ENCODE measurements at places on chromosomes 4 and X.

DNA sequence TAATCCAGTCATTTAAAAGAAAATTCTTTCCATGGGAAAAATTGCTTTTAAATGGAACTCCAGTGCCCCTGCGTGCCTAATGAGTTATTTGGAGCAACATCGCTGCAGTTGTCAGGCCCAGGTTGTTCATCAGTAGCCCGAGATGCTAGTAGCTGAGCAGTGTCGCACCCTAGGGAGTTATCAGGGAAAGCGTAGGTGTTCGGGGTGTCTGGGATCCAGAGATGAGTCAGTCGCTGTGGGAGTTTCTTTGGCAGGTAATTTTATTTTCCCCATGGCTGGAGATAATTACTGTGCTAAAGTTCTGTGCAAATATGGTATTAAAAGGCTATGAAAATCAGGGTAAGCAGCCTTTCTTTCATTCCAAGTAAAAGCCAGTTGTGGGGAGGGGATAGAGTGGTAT is 49.4 kb downstream of the ANXA3 start:
- no peak for DNase-seq

DNA sequence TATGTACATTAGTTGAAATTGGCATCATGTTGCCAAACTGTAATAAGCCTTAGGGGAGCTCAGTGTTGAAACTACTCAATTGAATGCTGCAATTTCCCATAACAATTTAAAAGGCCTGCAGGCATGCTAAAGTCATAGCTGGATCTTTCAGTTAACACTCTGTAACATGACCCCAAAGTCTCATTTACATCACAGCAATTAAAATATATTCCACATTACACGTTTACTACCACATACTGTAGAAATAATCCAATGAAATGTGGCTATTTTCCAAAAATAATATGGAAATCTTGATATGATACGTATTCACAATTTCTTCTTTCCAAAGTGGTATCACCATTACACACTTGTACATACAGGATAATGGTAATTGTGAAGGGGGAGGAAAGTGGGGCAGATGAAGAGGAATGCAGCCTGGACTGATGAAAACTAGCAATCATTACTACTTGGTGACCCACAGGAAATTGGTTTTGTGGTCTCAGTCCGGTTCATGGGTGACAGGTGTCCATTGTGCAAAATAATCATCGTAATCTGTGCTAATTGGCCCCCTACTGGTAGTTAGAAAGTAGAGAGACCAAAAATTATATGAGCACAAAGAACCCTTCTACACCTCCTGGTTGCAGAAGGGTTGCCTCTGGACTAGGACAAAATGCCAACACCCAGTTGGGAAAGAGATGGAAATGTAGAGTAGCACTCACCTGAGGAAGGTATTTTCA is 63.7 kb downstream of the TENM3 start:
- no peak for DNase-seq

DNA sequence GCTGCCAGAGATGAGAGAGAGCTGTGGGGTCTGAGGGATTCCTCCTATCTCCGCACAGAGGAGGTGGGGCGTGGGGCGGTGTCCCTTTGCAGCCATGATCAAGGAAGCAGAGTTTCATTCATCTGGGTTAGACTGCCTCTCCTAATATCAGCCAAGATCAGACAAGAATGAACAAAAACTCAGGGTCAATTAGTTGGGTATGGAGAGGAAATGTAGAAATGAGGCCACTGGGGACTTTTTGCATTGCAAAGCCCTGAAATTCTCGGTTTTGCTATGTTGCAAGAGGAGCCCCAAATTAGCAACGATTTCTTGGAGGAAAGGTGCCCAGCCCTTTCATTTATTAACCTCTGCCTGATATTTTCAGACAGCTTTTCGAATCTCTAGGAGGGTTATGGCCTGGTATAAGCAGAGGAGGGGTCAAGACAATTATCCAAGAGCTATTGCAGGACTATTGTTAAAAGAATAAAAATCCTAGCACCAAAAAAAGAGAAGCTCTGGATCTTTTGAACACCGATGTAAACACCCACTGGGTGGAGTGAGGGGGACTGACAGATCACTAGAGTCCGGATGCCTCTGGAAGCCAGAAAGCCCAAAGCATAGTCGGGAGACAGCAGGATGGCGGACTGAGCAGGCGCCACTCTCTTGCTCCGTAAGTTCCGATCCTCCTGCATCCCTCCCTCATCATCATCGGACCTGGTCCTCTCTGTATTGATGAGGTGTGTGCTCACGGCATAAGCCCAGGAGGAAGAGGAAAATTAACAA is 34.4 kb upstream of the ACSL1 start:
- DNase-seq: no peak

DNA sequence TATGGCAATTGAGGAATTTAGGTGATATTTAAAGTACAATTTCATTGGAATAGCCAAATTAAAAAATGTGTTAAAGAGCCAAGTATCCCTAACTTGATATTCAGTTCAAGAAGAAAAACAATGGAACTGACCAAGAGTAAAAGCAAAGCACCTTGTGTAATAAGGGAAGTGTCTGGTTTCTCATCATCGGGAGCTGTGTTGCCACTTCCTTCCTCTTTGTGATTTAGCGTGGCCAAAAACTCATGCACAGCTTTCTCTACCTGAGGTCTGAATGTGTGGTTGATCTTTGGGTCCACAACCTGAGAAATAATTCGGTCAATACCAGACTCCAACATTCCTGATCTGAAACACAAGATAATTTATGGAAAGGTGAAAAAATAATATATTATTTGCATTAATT is 12.4 kb downstream of the BOD1L1 start:
- no peak for DNase-seq

GRCh38 chr4:67055319-67055718 is 490.0 kb downstream of the CENPC start:
- no peak for DNase-seq

DNA sequence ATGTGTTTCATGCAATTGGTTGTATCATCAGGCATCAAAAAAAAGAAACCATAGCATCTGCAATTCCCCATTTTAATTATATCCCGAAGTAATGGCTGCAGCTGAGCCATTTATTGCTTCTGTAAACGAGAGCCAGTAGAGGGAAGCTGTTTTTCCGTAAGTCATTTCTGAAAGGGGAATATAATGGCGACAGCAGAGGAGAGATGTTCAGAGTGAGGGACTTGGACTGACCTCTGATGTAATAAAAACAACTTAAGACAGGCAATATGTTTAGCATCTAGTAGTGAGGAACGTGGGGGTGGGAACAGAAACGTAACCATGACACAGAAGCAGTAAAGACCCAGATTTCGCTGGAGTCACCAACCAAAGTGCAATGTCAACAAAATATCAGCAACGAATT is 31.5 kb upstream of the NAA11 start:
- DNase-seq: no peak

GRCh38 chrX:141902366-141902765 is 1.3 kb upstream of the MAGEC1 start:
- DNase-seq: no peak

DNA sequence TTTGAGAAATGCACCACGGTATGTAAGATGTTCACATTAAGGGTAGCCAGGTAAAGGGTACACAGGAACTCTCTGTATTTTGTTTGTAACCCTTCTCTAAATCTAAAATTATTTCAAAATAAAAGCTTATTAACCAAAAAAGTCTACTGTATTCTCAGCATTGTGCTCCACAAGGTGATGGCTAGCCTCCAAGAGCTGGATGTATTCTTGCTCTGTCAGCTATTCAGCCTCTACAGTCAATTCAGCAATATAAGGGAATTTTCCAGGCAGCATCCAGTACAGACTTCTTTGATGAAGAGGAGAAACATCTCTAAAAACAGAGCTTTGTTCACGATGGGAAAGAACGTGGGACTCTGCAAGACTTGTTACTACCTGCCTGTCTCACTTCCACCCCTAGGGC is 63.5 kb upstream of the MAOA start:
- no peak for DNase-seq

- no peak for DNase-seq
Observed at GRCh38 chr4:76738086-76738931, 159.6 kb downstream of the SOWAHB start.

DNA sequence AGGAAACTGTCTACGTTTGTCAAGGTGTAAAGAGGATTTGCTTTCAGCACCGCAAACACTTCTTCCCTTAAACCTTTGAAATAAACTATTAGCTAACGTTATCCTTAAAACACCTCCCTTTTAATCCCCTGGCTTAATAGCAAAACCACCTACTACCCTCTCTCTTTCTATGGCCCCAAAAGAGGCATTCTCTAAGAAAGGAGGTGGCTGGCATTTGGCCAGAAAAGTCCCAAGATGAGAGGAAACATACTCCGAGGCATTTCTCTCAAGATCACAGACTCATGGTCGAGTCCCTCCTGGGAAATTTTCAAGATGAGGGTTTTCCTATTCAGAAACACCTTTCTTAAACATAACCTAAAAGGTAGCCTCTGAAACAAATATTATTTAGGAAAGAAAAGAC is 60.6 kb upstream of the VCX3B start:
- DNase-seq: no peak

DNA sequence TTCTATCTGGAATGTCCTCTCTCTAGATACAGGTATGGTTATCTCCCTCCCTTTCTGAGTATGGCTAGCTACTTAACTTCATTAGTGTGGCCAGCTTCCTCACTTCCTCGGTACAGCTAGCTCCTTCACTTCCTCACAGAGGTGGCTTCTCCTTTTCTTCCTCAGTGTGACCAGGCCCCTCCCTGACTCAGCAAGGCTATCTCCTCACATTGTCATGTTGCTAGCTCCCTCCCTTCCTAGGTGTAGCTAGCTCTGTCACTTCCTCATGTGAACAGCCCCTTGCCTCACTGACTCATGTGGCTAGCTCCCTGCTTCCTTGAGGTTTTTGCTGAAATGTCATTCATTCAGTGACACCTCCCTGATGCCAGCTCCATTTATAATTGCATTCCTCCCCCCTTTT is 67.3 kb upstream of the DDIT4L start:
- no peak for DNase-seq

DNA sequence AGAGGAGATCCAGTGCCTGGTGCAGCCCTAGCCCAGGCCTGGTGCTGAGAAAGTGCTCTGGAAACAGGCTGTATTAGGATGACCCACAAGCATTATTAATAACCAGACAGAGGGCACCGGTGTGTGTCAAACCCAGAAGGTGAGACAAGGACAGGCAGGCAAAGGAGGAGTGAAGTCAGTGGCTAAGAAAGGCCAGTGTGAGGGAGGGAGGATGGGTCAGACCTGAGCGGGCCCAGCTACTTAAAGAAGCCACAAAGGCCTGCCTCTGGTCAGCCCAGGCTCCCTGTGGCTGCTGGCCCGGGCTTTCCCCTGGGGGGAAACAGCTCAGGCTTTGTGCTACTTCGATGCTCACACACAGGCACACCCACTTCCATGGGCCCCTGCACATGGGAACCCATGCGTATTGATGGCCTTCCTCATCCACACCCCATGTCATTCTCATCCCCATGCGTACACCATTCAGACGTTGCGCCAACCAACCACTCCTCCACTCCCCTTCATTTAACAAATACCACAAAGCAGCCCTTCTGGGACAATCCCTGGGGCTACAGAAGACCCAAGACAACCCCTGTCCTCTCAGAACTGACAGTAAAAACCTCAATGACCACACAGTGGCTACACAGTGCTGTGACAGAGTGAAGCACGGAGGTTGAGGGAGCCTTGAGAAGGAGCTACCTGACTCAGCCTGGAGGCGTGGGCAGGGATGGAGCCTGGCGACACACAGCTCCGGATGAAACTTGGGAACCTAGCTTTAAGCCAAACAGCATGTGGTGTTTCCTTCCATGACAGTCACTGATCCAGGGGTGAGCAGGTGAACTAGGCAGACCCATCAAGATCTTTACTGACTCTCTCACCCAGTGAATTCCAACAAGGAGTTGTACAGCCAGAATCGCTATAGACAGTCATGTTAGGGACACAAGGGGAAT is 24.9 kb upstream of the MTM1 start:
- no peak for DNase-seq

GRCh38 chr4:53489279-53489889 is 101.9 kb downstream of the LNX1 start:
- no peak for DNase-seq

- DNase-seq: no peak
Observed at GRCh38 chr4:139861471-139861870, 195.9 kb downstream of the MGST2 start.

GRCh38 chr4:5812506-5813229 is 80.2 kb downstream of the CRMP1 start:
- DNase-seq: peak; percentile 82

DNA sequence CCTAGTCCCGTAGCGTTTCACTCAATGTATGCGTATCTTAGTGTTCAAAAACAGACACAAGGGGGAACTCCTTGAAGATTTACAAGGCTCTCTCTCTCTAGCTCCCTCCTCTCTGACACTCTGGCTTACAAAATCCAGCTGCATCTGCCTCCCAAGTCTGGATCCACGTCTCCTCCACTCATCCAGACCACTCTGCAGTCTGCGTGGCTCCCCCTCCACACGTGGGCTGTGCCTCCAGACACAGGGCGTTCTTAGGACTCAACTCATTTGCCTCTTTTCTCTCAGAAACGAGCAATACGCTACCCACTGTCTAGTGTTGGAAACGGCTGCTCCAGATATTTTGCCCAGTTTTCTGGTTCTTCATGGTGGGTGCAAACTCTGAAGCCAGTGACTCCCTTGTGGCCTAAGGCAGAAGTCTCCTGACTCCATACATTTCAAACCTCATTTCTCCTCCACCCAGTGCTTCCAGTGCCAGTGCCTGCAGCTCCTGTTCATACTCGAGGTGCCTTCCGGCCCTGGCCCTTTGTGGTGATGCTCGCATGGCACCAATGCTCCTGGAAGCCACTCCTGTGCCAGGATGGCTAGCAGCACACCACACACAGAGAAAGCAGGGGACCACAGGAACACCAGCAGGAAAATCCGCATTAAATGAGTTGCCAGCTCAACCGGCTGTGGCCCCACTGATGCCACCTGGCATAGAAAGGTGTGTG is 24.1 kb downstream of the NAT8L start:
- no peak for DNase-seq

GRCh38 chr4:6372649-6373525 is 99.5 kb downstream of the PPP2R2C start:
- peak; percentile 57 for DNase-seq

GRCh38 chrX:75522565-75523431 is at the start of gene ZDHHC15:
Gene ZDHHC15 (minus strand): TSS chrX:75523037. CDS start chrX:75523024, 13 bp downstream.
- DNase-seq: no peak

GRCh38 chrX:7294483-7294882 is 146.5 kb upstream of the PUDP start:
- DNase-seq: no peak

DNA sequence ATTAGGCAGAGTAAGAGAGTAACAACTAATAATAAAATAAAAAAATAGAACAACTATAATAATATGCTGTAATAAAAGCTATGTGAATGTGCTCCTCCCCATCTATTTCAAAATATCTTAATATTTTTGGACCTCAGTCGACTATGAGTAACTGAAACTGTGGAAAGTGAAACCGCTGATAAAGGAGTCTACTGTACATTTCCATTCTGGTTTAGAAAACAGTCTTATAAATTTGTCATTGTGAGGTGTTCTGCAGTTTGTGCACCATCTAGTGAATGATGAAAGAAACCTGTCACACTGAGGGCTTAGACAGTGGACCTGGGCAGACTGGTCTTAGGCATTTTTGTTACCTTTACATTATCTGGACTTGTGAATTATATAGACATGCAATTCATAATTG is 42.0 kb downstream of the TMEM150C start:
- no peak for DNase-seq
